C1 segment of cervical spinal cord (tissue), 14 donors: ENCODE measurements at places on chromosomes 5 and 9.

DNA sequence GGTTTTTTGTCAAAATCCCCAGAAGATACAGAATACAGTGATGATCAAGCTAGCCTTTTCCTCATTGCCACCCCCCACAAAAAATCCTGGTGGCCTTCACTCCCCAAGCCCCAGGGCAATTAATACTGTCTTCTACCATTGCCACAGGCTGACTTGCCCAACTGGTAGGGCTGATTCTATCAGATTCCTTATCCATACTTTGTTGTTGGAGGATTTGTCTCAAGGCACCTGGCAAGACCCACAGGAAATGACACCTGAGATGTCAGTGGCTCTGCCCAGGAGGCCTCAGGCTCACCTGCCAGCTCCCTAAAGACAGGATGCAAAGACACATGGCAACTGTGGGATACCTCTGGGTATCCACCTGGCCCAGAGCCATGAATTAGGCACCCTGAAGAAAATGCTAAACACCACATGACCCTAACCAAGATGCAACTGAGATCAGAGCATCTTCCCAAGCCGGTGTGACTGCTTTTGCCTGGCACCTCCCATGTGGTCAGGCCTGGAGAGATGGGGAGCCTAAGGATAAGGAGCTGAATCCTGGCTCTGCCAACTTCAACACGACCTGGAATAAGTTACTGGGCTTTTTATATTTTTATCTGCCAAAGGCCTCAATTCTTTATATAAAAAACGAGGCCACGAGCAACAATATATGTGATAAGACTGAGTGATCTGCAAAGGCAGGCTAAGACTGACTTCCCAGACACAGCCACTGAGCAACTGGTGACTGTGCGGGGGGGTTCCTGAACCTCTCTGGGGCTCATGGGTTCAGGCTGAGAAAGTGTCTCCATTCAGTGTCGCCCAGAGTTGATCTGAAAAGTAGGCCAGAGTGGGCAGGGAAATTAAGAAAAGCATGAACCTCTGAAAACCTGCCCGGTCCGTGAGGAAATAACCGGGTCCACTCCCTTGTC, 944 bp downstream of the ATOX1 start:
- DNase-seq, result peak; percentile 28

GRCh38 chr9:96064826-96065481, 189.5 kb downstream of the ERCC6L2 start:
- no peak for DNase-seq

- no peak for DNase-seq
Measured at GRCh38 chr5:102981957-102982635, 137.8 kb downstream of the GIN1 start.

- DNase-seq, result no peak
Measured at GRCh38 chr5:157600252-157600651, 24.7 kb upstream of the ADAM19 start.

GRCh38 chr5:22780756-22781155, 72.4 kb downstream of the CDH12 start:
- DNase-seq, result no peak

DNA sequence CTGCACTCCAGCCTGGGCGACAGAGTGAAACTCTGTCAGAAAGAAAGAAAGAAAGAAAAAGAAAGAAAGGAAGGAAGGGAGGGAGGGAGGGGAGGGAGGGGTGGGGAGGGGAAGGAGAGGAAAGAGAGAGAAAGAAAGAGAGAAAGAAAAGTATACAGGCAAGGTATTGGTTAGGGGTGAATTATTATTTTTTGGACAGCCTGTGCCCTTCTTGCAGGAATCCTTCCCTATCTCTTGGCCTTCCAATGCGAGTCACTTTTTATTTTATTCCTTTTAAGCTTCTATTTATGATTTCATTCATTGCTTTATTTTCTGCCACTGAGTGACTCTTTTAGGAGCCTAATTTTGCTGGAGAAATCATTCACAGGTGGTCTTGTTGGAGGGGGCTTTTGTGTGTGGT, 98.7 kb downstream of the PDE8B start:
- DNase-seq, result no peak

DNA sequence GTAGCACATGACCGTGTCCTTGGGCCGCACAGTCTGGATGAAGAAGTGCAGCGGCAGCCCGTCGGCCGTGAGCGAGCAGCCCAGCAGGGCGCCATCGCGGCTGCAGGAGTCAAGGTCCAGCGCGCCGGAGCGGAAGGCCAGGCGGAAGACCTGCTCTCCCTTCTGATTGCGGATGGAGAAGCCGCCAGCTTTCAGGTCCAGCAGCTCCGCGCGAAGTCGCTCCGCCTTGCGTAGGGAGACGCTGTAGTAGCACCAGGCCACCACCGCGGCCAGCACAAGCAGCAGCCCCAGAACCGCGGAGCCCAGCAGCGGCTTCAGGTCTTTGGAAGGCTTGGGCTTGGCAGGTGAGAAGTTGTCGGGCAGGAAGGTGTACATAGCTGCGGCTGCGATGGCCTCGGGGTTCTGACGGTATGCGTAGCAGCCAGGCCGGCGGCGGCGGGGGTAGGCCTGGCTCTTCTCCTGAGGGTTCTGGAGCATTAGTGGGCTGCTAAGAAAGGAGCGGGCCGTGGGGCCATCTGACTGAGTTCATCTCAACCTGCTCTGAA, 4.2 kb downstream of the MYORG start:
- no peak for DNase-seq

- DNase-seq, result no peak
Measured at GRCh38 chr5:143084407-143084806, 314.2 kb downstream of the ARHGAP26 start.

- no peak for DNase-seq
Measured at GRCh38 chr5:80646926-80647325, 7.5 kb upstream of the MSH3 start.

- no peak for DNase-seq
Measured at GRCh38 chr9:18786196-18786595, 246.8 kb downstream of the SAXO1 start.

- no peak for DNase-seq
Measured at GRCh38 chr5:165928971-165929370, 2362.5 kb upstream of the WWC1 start.

GRCh38 chr5:150589862-150590601, 50.4 kb upstream of the SYNPO start:
- peak; percentile 14 for DNase-seq

GRCh38 chr5:39711821-39712220, 287.0 kb upstream of the DAB2 start:
- DNase-seq, result no peak

- DNase-seq, result no peak
Measured at GRCh38 chr5:1108865-1109174, 3.0 kb downstream of the SLC12A7 start.

DNA sequence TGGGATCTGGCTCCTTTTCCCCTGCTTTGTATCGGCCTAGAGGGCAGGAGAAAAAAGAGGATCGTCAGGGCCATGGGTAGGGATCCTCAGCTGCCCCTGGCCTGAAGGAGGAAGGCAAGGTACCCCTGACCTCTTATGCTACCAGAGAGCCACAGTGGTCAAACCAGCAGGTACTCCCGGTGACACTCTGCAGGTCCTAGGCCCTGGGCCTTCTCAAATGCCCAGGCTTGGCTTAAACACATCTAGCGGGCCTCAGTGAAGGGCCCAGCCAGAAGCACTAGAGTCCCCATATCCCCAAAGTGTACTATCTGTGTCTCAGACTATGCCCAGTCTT, 3.5 kb downstream of the IRF1 start:
- no peak for DNase-seq

DNA sequence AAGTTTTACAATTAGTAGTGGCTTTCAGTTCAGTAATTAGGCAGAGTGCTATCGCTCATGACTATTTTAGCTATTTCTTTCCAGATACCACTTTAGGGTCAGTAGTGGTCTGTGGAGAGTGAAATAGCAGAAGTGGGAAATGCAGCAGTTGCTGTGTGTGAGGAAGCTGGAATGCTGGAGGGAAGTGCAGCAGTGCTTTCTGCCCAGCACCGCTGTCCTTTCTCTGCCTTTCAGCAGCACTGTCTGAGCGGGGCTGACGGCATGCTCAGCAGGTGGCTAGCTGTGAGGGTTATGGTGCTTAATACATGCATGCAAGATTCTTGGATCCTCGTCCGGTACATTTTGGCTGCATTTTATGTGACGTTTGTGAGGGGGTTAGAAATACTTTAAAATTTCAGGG, 213.9 kb downstream of the PBX3 start:
- peak; percentile 11 for DNase-seq

DNA sequence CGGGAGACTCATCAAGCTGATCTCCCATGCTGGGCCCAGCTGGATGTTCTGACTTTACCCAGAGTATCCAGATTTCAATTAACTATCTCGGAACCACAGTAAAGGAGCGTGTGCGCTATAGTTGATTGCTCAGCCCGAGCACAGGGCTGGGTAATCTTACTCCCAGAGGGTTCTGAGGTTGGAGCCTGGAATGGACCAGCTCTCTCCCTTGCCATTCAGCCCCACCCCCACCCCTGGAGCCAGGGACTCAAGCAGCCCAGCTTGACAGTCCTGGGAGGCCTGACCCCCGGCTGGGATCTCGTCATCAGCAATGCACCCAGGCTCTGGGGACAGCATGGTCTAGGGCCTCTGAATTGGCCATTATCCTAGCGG, 23.7 kb upstream of the PTGES start:
- no peak for DNase-seq

GRCh38 chr9:117278471-117279035, 136.3 kb downstream of the ASTN2 start:
- no peak for DNase-seq

- no peak for DNase-seq
Measured at GRCh38 chr5:164224772-164225171, 719.4 kb downstream of the MAT2B start.

- no peak for DNase-seq
Measured at GRCh38 chr5:179902763-179903158, 4.9 kb downstream of the TBC1D9B start.

- no peak for DNase-seq
Measured at GRCh38 chr9:70113403-70114022, 69.9 kb downstream of the MAMDC2 start.

- no peak for DNase-seq
Measured at GRCh38 chr9:94298949-94299599, 29.4 kb downstream of the NUTM2F start.

DNA sequence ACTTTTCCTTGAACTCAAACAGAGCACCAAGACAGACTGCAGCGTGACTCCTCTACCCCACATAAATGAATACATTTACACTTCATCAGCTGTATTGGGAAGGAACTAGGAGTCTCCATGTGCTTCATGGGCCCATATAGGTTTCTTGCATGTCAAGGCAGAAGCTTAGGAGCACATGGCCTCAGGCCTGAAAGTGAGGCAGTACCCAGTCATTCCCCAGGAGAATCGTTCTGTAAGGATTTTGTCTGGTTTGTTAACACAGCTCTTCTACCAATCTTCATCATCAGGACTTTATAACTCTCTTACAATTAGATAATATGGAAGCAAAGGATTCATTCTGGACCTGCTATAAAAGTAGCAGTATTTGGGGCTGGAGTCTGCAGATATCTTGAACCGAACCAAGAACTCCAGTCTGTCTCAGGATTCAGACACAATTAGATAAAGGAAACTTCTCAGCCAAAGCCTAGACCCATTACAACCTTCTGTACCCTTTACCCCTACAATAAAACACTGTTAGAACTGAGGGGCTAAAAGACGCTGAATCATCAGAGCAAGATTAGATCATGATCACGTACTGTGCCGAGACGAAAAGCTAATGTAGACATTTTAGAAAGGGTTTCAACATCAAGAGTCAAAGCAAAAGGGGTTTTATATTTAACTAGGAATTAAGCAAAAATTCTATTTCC, 385.5 kb upstream of the SLC30A5 start:
- DNase-seq, result no peak

DNA sequence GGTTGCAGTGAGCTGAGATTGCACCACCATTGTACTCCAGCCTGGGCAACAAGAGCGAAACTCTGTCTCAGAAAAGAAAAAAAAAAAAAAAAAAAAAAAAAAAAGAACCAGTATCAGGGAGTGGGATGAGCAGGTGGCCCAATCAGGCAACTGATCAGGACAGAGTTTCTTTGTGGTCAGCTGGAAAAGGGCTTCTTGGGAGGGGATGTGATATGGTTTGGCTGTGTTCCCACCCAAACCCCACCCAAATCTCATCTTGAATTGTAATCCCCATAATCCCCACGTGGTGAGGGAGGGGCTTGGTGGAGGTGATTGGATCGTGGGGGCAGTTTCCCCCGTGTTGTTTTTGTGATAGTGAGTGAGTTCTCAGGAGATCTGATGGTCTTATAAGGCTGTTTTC, 4.7 kb upstream of the GCNT1 start:
- DNase-seq, result no peak

DNA sequence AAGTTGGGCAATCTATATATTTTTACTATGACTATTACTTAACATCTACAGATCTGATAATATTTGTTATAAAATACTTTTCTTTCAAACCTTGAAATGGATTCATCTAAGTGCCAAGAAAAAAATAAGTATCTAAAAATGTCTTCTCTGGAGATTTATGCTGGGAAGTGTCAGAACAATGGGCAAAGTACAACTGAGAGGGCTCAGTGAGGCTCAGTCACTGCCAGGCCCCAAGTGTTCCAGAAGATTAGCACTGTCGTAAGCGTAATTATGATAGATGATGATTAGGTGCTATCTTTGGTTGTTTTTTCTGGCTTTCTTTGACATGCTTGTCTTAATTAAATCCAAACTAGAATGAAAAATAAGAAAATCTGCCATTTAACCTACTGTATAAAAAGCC, 72.2 kb upstream of the ADAMTS19 start:
- DNase-seq, result no peak

- DNase-seq, result no peak
Measured at GRCh38 chr9:76911971-76912370, 6.1 kb upstream of the PRUNE2 start.

DNA sequence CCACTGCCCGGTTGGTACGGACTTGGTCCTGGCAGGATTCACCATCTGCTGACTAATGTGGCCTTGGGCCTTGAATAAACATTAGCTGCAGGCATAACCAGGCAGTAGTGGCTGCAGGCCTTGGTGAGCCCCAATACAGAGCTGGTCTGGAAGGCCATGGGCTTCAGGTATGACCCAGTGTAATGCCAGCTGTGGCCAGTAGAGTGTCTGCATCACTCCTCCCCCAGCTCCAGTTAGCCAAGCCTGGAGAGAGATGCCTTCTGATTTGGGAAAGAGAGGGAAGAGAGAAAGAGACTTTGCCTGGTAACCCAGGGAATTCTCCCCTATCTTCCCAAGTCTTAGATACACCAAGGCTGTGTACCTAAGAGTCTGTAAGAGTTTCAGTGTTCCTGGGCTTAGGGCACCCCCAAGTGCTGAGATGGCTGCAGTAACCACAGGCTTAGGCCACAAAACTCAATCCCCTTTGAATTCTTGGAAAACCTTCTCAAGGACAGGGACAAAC, 5.6 kb upstream of the C5 start:
- DNase-seq, result no peak

DNA sequence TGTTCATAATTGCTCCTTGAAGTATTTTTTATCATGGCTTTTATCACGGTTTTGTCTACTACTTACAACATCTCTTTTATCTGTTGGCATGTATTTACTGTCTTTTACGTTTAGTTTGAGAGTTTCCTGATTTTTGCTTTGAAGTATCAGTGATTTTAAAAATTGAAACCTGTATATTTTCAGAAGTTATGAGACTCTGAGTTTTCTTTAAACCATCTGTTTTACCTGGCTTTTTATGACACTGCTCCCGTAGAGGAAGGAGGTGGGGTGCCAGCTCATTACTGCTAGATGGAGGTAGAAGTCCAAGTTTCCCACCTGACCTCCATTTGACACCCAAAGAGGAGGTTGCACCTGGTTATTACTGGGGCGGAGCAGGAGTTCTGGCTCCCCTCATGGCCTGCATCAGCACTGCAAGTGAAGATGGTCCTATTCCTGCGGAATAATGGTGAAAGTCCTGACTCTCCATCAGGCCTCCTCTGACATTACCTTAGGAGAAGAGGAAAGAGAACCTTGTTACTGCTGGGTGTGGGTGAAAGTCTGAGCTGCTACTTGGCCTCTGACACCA, 10.0 kb upstream of the ZNF131 start:
- no peak for DNase-seq
